ENCODE measurements at places on chromosomes 13 and 19. TPM values are rescaled to one million over a fixed set of nuclear protein-coding genes. Genes with fewer than 3 reads are reported as not detected.

HRC gene
- total RNA-seq = not detected

ZNF507 gene
- total RNA-seq = 32.1 TPM

TYK2 gene
- total RNA-seq = 304 TPM

CGB5 gene
- not detected for total RNA-seq

BICRA gene
- 43.8 TPM for total RNA-seq

- DNase-seq = no peak
Measured at GRCh38 chr13:114105521-114106225, 26.8 kb downstream of the RASA3 start.

GRCh38 chr13:29704648-29705047 lies 109.2 kb upstream of the SLC7A1 start:
- DNase-seq = no peak

GRCh38 chr19:12783849-12784393 lies 7.4 kb upstream of the JUNB start:
- no peak for DNase-seq

DNA sequence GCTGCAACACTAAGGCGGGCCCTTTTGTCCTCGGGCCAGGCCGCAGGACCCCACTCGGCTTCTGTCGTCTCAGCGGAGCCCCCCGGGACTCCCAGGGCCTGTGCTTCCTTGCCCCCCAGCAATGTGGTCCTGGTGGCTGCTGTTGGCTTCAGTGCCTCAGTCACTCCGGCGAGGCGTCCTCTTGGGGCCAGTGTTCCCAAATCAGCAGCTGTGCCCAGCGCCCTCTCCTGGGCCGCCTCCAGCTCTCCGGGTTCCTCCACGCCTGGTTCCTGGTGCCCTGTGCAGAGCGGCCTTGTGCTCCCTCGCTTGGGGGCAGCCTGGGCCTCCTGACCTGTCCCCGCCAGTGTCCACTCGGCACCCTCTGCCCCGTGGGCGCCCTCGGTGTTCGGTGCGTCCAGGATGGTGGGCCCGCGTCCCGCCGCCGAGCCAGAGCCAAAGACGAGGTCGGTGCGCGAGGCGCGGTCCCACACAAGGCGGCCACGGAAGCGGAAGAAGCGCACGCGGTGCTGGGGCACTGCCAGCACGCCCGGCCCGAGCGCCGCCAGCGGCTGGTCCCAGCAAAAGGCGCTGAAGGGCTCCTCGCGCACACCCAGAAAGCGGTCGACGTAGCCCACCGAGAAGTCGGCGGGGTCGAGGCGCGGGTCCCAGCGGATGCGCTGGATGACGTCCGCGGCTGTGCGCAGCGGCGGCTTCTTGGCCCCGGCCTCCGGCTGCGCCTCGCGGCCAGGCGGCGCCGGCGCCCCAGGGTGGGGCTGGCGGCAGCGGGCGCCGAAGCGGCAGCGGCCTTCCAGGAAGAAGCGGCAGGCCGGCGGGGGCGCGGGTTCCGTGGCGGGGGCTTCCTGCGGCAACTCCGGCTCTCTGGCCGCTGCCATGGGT lies 685 bp downstream of the LENG9 start:
- peak; percentile 72 for DNase-seq

DNA sequence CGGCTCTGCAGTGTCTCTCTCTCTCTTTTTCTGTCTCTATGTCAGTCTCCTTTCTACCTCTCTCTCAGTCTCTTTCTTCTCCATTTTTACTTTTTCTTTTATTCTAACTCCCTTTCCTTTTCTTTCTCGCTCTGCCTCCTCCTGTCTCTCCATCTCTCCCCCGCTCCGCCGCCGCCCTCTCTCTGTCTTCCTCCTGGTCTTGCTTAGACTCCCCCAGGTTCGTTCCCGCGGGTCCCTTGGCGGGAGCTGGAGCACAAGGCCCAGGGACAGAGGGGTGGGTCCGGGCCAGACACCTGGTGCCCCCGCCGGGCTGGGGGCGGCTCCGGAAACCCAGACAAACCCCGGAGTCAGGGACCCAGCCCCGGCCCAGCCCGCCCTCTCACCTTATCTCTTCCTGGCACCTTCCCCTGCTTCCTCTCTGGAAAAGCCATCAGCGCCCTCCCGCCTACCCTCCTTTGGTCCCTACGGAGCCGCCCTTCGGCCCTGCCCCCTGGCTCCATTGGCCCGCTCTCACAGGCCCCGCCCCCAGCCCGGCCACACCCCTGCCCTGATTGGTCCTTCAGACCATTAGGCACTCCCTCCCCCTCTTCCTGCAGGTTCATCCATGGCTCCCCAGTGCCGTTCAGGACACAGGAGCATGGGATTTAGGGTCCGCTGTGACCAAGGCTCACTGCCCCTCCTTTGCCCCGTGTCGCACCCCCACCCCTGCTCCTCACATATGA lies 15.4 kb upstream of the NOP53 start:
- no peak for DNase-seq

GRCh38 chr19:45376045-45376724 lies 5.8 kb upstream of the ERCC2 start:
- no peak for DNase-seq

DNA sequence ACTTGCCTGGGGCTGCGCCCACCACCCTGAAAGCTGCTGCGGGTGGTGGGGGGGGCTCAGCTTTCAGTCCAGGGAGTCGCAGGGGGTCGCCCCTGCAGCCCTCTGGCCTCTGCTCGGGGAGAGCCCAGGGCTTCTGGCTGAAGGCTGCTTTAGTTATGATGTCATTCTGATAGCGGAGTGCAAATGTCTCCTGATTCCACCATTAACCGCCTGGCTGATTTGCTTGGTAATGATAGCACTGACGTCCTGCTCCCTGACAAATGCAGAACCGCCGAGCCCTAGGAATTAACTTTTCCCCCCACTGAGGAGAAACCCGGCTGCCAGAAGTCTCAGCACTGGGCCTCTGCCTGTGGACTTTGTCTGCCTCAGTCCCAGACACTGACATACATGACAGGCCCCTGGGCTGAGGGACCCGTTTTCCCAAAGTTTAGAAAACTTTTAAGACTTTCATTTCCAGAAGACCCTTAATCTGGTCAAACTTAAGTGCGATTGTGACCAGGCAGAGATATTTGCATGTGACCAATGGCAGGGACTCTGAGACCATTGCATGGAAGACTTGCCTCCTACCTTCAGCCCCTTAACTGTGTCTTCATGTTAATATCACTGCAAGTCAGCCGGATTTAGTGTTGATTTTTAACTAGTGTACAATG lies 142.5 kb upstream of the ZNF536 start:
- DNase-seq = no peak

GRCh38 chr13:100725472-100725871 lies 50.9 kb upstream of the TMTC4 start:
- no peak for DNase-seq

DNA sequence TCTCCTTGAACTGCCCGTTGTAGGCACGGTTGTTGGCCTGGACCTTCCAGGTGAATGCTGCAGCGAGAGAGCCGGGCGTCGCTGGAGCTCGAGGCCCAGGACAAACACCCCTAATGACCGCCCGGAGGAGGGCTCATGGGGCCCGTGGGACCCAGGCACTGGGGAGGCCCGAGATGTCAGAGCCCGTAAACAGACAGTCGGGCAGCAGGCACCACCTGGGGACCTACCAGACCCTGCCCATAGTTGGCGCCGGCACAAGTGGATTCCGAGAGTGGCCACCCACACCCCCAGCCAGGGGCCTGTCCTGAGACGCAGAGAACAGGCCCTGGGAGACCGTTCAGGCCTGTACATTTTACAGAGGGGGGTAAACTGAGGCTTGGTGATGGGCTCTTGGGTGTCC lies 2.4 kb downstream of the ATP8B3 start:
- no peak for DNase-seq

DNA sequence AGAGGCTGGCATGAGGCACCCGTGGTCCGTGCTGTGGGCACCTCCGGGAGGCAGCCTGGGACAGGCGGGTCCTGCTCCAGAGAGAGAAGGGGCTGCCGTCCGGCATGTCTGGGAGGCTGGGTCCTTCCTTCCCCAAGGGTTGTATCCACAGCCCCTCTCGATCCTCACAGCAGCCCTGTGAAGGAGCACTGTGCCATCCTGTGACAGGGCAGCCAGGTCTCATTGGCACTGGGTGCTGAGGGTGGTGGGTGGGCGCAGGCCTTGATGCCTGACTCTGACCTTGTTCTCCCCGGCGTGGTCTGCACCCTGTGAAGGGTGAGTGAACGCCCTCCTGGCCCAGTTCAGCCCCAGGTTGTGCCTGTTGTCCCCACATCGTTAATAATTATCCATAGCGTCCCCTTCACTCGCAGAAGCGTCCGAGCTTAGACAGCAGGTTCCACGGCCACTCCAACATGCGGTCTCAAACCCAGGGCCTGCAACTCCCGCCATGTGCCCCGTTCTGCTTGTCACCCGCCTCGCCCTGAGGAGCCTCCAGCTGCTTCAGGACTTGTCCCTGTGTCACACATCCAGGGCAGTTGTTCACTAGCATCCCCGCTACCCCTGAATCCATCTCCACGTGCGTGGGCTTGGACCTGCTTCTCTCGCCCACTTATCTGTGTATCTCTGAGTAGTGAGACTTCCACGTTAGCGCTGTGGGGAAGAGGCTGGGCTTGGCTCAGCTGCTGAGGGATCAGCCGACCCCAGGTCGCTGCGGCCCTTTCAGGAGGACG lies 10.6 kb downstream of the ATP11A start:
- no peak for DNase-seq

Data from CD4-positive, CD25-positive, alpha-beta regulatory T cell (primary cell).